ENCODE measurements at places on chromosomes 3 and 15.

DNA sequence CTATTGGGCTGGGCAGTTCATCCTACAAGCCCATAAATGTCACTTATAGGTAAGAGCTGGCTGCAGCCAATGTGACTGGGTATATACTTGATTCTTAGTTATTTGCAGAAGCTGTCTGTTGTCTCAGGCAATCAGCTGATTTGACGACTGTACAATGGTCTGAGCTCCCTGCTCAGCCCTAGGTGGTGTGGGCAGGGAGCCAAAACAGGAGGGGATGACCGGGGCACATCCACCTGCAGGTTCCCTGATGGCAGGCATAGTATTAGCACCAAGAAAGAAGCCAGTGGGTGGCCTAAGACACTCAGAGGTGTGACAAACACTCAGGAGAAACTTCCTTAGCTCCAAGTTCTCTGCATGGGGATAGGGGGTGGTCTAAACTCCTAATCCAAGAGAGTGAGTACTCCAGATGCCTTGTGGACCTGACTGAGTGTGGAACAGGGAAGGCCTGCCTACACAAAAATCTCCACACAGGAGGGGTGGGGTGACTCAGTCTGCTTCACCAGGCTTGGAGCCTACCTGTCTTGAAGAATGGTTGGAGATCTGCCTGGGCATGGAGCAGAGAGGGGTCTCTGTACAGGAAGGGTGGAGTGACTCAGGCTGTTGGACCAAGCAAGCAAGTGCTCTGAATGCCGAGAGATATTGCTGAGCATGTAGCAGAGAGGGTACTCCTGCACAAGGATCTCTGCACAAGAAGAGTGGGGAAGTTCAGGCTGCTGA lies 690.4 kb upstream of the NAALADL2 start:
- no peak for DNase-seq

DNA sequence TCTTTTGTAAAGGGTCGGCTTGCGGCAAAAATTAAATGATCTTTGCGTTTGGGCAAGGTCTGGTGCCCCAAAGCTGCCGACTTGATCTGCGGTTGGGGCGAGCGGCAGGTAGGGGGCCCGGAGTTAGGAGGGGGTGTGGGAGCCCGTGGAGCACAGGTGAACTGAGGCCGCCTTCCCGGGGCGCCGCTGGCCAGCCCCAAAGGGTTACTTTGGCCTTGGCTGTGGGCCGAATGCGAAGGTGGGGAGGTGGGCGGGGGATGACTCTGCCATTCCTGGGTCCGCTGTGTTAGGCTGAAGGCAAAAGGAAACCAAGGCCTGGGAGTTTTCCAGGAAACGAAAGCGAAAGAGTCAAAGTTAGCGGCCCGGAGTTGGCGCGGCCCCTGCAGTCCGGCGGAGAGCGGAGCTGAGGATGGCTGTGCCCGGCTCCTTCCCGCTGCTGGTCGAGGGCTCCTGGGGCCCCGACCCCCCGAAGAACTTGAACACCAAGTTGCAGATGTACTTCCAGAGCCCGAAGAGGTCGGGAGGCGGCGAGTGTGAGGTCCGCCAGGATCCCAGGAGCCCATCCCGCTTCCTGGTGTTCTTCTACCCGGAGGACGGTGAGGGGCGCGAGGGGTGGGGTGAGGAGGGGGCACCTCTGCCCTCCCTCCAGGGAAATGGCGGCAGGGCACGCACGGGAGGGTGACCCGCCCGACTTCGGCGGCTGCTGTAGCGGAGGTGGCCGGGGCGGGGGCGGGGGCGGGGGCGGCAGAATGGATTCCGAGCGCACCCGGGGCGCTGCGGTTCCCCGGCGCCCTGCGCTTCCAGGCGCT lies at the start of gene PARP14:
TSS of gene PARP14 (plus strand) at position 365 of the 809 bp plus-strand sequence. CDS start at position 410, 45 bp downstream.
- DNase-seq = peak; percentile 80

DNA sequence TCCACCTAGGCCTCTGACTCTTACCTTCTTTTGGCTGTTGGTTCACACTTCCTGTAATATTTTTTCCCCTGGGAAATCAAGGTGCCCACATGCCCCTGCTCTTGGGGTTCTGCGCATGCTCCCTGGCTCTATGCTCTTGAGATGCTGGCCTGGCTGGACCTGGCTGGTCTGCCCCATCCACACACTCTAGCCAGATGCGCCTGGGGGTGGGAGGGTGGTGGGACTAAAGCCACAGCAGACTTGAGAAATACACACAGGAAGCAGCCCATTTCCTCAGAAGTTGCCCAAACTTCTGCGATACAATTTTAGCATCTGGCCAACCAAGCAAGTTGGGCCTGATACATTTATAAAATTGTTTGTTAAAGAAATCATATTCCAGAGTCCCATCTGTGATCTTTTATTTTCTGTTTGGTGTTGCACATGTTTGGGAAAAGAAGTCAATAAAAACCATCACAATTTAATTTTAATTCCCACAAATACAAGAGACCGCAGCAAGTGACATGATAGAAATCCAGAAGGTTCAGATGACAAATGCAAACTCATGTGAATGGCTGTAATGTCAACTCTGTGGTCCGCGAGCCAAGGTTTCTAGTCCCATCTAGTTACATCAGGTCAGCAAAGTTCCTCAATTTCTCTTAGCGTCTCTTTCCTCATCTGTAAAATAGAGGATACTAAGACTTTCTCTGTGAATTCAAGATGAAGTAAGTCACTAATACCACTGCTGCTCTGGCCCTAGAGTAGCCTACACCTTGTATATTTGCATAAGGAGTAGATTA lies 55.9 kb upstream of the MEF2A start:
- no peak for DNase-seq

GRCh38 chr3:5479229-5479799 lies 291.8 kb downstream of the EDEM1 start:
- DNase-seq = peak; percentile 43

- no peak for DNase-seq
Measured at GRCh38 chr15:39407116-39407515, 173.8 kb upstream of the THBS1 start.

DNA sequence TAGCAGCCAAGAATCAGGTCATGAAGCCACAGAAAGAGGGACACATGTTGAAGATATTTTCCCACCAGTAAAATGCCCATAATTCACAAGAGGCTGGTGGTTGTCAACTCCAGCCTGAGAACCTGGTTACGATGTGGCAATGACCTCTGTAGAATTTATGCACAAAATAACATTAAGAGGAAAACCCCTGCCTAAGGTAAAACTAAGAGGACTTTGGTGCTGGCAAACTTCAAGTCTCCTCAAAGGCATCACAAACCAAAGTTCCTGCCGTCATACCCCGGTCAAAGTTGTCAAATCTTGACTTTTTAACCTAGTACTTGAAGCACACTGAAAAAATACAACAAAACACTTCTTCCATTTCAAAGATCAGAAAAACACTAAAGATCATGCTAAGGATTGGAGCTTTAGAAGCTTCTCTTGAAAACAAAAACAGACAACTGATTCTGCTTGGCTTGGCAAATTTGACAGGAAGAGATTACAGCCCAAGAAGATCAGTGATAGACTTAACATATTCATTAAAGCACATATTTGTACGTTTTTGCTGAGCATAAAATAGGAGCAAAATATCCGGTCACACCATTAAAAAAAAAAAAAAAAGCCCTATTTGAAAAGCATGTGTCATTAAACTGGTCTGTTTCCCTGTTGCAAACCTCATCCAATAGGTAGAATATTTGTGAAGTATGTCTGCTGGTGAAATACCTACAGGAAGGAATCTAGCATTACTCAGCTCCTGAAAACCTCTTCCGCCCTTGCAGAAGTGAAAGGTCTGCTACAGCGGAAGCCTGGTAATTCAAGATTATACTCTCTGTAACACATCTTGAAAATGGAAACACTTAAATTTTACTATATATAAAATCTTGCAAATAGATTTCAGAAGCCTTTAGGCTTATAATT lies 22.8 kb downstream of the EIF4E3 start:
- DNase-seq = peak; percentile 37

- DNase-seq = no peak
Measured at GRCh38 chr3:123388811-123389627, 59.9 kb downstream of the ADCY5 start.

DNA sequence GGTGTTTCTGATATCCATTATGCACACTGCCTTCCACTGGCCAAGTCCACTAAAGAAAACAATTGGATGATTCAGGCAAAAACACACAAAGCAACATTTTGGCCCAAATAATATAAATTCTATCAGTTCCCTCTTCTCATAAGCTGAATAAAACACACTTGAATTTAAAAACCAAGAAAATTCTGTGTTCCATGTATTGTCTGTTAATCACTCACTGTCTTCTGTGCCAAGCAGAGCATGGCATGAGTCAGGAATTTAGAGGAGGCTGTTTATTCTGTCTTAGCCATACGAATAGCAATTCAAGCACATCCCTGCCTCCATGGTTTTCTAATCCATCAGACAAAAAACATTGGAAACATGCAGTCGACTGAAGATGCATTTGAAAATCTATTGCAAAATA lies 215.6 kb upstream of the UMPS start:
- no peak for DNase-seq

GRCh38 chr3:118573912-118574311 lies 460.7 kb downstream of the IGSF11 start:
- DNase-seq = no peak

DNA sequence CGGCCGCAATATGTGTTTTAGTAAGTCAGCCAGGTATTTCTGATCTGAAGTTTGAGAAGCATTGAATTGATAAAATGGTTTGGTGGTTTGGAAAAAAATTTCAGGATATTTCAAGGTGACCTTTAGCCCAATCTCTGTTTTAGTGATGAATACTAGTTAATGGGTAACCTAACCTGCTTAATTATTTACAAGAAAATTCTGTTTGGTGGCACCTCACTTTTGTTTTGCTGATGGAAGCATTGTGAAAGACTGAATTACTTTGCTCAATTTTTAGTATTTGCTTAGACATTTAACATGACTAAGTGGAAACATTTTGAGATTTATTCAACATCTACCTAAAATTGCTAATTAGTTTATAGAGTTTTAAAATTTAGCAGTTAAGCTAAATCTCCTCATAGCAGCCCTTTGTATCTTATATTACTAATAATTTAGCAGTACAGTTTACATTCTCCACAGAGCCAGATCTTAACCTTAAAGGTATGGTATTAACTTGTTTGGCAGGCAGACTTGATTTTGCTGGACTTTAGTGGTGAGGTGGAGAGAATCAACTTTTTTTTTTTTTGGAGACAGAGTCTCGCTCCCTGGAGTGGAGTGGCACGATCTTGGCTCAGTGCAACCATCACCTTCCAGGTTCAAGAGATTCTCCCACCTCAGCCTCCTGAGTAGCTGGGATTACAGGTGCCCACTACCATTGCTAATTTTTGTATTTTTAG lies 35.4 kb downstream of the GRAMD1C start:
- no peak for DNase-seq
